ENCODE measurements at places on chromosomes 5 and 9.

GRCh38 chr5:100853582-100853981, 49.5 kb downstream of the ST8SIA4 start:
- no peak for DNase-seq

- peak; percentile 34 for DNase-seq
Measured at GRCh38 chr5:163838738-163839137, 333.3 kb downstream of the MAT2B start.

DNA sequence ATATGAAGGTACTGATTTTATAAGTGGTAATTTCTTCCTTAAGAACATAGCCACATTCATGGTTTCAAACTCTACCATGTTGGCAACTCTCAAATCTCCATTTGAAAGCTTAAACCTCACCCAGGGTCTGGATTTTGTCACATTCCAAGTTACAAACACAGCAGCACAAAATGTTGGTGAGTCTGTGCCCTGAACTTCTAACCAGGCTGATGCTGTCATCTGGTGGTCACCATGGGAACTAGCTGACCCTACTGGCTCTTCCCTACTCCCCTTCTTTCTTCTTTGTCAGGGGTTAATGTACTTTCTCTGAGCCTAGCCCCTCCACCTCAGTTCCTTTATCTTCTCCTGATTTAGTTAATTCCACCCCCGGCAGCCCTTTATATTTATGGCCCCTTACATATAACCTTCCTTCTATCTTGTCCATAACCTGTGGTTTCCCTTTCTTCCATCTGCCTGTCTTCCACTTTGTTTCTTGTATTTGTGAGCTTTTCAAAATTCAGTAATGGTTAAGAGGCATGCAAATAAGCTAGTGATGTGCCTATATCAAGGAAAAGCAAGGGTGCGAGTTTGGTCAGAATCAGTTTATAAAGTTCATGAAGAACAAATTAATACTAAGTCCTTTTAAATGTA, 35.9 kb downstream of the TGFBR1 start:
- DNase-seq: peak; percentile 61

GRCh38 chr5:124162767-124163532, 583.5 kb downstream of the ZNF608 start:
- peak; percentile 38 for DNase-seq

- no peak for DNase-seq
Measured at GRCh38 chr5:179605026-179605833, 18.2 kb downstream of the HNRNPH1 start.

- no peak for DNase-seq
Measured at GRCh38 chr5:103502662-103503061, 59.9 kb downstream of the NUDT12 start.

- DNase-seq: peak; percentile 14
Measured at GRCh38 chr5:96595300-96596090, 66.7 kb upstream of the CAST start.

- DNase-seq: no peak
Measured at GRCh38 chr9:93774331-93775102, 180.6 kb downstream of the BARX1 start.

DNA sequence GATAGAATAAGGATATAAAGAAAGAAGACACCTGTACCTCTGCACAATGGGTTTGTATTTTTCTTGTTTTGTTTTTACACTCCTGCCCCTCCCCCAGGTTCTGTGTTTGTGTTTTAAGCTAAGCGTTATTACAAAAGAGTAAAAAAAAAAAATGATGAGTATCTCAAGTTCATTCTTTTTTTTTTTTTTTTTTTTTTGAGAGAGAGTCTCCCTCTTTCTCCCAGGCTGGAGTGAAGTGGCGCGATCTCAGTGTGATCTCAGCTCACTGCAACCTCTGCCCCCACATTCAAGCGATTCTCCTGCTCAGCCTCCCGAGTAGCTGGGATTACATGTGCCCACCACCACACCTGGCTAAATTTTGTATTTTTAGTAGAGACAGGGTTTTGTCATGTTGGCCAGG, 29.4 kb upstream of the RAI14 start:
- no peak for DNase-seq

DNA sequence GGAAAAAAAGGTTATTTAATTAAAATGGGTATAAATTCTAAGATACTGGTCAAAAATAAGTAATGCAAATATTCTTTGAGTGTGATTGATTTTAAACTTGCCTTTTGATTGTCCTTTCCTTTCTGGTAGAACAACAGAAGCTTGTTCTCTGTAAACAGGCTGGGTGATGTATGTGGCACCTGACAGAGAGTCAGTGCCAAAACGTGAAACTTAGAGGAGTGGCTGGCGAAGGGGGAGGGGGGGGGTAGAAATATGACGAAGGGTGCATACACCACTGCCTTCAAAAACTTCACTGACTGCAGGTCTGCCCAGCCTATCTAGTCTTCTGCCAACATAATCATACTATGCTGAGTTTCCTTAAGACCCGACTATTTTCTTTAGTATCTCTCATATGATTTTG, 629.8 kb upstream of the SEMA6A start:
- no peak for DNase-seq

DNA sequence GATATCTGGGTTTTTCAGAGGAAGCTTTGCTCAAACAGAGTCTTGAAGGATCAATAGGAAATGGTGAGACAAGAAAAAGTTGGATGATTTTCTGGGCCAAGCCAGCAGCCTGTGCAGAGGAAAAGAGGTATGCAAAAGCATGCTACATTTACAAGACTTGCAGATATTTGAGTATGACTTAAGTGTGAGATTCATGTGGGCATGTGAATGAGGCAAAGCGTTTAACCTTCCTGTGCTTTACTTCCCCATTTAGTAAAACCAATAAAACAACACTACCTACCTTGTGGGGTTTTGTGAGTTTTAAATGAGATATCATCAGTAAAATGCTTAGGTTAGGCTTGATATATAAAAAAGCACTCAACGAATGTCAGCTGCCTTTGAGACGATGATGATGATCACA, 58.1 kb downstream of the PIP5K1B start:
- no peak for DNase-seq

DNA sequence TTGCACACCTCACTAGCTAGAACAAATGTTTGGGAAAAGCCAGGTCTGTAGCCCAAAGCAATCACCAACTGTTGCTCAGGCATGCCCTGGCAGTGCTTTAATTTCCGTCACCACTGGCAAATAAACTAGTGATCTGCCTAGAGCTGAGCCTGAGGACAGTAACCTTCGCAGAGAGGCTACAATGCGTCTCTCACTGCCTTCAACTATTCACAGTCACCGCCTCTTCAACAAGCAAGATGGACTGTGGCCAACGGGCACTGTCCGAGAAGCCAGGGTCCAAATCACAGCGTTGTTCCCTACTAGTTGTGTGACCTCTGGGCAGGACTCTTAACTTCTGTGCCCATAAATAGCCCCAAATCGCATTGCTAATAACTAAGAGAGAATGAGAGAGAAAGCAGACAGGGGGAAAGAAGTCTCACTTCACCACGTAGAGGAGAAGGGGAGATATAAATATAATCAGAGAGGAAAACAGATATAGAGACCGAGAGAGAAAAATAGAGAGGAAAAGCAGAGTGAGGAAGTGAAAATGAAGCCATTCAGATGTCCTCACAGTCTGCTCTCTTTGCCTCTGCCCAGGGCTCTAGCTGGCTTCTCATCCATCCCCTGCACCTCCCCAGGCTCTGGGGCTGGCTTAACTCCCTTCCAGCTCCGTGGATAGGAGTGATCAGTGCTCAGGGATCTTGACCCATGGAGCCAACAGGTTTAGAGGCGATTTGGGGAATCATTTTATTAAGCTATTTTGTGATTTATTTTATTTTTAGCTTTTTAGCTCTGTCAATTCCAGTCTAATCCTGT, 157.9 kb downstream of the ZDHHC21 start:
- no peak for DNase-seq

GRCh38 chr9:35313916-35314315, 152.1 kb downstream of the UNC13B start:
- peak; percentile 72 for DNase-seq

DNA sequence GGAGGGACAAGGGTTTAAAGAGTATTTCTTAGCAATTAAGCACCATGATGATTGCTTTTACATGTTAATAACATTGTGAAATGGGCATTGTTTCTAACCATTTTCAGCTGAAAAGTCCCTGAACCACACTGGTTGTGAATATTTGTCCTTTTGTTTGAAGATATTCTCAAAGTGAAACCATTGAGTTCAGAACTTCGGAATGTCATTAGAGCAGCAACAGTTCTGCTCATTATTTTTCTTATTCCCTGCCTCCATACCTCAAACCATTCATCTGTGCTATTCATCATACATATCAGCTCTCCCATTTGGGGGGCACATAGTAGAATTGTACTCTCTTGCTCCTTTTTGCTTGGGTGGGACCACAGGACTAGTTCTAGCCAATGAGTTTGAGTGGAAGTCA, 553.0 kb upstream of the ZNF462 start:
- no peak for DNase-seq

GRCh38 chr5:56350011-56350596, 117.0 kb upstream of the ANKRD55 start:
- DNase-seq: no peak

GRCh38 chr5:140664030-140664358, 710 bp upstream of the WDR55 start:
- DNase-seq: no peak

Data from fibroblast of skin of right biceps (primary cell).